ENCODE measurements at places on chromosomes 13 and 19.

DNA sequence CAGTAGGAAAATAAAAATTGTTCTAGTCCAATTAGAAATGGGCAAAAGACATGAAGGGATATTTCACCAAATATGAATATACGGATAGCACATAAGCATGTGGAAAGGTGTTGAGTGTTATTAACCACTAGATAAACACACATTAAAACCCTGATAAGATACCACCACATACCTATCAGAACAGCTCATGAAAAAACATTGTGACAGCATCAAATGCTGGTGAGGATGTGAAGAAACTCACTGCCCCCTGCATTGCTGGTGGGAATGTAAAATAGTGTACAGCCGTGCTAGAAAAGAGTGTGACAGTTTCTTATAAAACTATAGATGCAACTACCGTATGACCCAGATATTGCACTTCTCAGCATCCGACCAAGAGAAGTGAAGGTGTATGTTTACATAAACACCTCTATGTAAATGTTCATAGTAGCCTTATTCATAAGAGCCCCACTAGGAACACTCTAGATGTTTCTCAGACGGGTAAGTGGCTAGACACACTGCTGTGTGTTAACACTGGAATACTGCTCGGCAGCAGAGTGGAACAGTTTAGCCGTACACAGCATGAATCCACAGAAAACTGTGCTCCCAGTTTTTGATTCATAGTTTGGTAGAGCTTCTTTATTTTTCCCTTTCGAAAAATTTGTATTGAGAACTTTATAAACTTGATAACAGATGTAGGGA, 321.1 kb downstream of the MYO16 start:
- DNase-seq: no peak

DNA sequence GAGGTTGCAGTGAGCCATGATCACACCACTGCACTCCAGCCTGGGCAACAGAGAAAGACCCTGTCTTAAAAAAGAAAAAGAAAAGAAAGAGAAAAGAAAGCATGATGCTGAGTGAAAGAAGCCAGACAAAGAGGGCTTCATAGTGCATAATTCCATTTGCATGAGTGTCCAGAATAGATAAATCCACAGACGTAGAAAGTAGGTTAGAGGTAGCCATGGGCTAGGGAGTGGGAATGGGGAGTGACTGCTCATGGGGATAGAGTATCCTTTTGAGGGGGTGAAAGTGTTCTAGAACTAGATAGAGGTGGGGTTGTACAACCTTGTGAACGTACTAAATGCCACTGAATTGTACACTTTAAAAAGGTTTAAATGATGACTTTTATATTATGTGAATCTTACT, 7.6 kb upstream of the OR1I1 start:
- DNase-seq: no peak

- peak; percentile 21 for DNase-seq
Measured at GRCh38 chr13:97124915-97125809, 97.0 kb upstream of the MBNL2 start.

DNA sequence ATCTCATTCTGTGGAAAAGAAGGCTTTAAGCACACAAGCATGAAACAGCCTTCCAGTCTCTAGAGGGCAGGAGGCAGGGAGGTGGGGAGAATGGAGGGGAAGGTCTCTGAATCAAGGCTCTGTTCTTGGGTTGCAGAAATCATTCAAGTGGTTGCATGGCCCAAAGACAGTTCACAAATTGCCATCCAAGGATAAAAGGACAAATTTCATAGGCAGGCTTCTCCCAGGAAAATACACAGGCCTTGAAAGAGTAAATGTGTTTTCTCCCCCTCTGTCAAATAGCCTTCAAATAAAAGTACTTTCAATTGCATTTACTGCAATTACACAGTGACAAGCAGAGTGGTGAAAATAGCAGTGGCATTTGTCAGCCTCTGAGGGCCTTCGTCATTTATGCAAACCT, 450.8 kb downstream of the DCT start:
- DNase-seq: no peak

DNA sequence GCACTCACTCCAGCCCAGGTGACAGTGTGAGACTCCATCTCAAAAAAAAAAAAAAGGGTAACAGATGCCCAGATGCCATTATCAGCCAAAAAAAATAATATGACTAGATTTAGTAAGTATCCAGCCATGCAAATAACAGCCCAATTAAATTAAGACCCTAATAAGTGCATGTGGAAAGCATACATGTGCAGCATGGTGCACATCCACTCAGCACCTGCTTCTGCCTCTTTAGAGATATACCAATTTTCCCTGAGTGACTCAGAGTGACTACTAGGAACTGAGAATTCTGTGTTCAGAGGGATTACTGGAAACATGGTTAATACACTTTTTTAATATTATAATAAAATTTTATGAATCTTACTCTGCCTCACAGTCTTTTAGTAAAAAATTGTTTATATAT, 29.8 kb upstream of the ZNF675 start:
- no peak for DNase-seq

- no peak for DNase-seq
Measured at GRCh38 chr19:4115818-4116385, 8.0 kb downstream of the MAP2K2 start.

GRCh38 chr19:1049106-1049505, 9.2 kb downstream of the ABCA7 start:
- DNase-seq: no peak

- DNase-seq: no peak
Measured at GRCh38 chr13:27020415-27020814, 151.2 kb downstream of the USP12 start.

GRCh38 chr13:110023729-110024644, 237.6 kb upstream of the IRS2 start:
- peak; percentile 13 for DNase-seq

- DNase-seq: no peak
Measured at GRCh38 chr13:46531953-46532352, 21.0 kb upstream of the LRCH1 start.

GRCh38 chr19:4693471-4694121, 23.5 kb upstream of the MYDGF start:
- DNase-seq: no peak

GRCh38 chr19:55173714-55174409, 6.2 kb downstream of the SYT5 start:
- no peak for DNase-seq

- DNase-seq: no peak
Measured at GRCh38 chr13:84870190-84870589, 929.0 kb downstream of the SLITRK6 start.

- no peak for DNase-seq
Measured at GRCh38 chr19:46514589-46515289, 19.1 kb upstream of the PNMA8B start.
